Stimulated activated CD4-positive, alpha-beta T cell treated with anti-CD3 and anti-CD28 coated beads, Interleukin-1b, Interleukin-23, amount 100 ng/mL, for 48 hours (primary cell): ENCODE measurements at places on chromosomes 16 and 17.

DNA sequence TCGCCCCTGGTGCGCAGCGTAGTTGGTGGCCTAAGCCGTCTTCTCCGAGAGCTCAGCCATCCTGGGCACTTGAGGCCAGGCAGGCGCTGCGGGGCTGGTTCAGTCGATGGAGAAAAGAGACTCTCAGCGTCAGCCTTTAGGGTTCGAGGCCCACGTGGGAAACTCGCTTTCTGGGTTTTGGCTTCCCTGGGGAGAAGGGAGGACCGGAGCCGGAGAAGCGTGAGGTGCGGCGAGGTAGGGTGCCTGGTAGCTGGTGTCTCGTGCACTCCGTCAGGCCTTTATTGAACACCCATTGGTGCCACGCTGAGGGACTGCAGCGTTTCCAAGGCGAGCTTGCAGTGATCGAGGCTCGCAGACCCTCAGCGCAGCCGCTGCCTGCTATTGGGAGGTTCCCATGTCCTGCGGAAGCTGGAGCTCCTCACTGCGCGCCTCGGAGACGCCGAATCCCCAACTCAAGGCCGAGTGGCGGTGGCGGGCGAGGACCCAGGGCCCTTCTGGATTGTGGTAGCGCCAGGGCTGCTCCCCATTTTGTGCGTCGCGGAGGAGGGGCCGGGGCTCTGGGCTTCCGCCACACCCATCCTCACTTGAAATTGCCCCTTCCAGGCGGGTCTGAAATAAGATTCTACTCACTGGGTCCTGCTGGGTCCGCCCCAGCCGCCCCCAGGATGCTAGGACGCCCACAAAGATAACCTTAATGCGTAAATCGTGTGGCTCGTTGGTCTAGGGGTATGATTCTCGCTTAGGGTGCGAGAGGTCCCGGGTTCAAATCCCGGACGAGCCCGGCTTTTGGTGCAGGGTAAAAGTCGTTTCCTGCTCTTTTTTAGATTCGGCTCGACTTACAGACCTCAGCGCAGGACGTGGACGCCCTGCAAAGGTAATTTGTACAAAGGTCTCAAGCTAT is 1.2 kb downstream of the OR1F1 start:
- DNase-seq: peak; percentile 74

- DNase-seq: peak; percentile 31
These were observed at the start of gene FKBP10 for GRCh38 chr17:41812381-41813151. TSS of gene FKBP10 (plus strand) at chr17:41813004. CDS start at chr17:41813035, 31 bp downstream.

- DNase-seq: no peak
These were observed 12.0 kb downstream of the PGS1 start for GRCh38 chr17:78390241-78391050.

GRCh38 chr17:70105641-70106040 is 30.6 kb downstream of the KCNJ16 start:
- DNase-seq: no peak

DNA sequence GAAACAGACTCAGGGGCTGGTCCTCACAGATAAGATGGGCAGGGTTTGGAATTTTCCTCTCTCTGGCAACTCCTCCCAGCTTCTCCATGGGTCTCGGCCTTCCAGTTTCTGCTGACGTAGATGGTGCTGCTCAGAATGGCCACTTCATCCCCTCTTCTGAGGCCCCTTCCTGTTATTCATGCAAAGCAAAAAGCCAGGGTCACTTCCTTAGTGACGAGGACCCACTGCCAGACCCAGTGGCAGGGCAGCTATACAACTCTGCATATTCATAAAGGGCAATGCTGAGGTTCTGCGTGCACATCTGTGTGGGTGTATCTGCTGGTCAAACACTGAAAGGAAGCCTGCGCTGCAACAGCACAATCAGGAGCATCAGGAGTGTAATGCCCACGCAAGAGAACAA is 108.8 kb downstream of the WSCD1 start:
- DNase-seq: no peak

DNA sequence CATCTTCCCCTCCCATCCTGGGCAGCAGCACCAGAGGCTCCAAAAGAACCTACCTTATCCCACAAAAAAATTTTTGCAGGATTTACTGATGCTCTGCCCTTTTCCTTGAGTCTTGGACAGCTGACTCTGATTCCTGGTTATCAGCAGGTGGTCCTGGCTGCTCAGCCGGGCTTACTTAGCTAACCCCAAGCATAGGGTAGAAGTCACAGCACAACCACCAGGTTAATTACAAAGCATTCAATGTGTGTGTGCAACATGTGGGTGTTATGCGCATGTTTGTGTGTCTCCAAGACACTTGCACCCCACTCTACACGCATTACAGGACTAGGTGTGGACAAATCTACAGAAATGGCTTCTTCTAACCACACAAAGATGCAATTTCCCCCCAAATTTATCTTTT is 36.3 kb downstream of the PECAM1 start:
- no peak for DNase-seq

DNA sequence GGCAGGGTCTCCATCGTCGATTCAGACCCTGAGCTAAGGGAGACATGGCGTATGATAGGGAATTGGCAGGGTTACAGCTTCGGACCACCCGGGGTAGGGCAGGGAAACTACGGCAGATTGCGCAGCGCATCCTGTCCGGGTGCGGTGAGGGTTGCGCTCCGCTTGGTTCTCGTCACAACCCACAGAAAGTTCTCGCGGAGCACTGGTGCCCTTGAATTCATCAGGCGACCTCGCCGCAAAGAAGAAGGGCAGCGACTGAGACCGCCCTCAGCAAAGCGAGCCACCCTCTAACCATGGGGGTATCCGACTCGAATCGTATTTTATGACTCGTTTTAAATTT is 1.2 kb downstream of the HS3ST3B1 start:
- DNase-seq: peak; percentile 68

- DNase-seq: no peak
These were observed 3.9 kb upstream of the TRIM25 start for GRCh38 chr17:56917559-56918296.

DNA sequence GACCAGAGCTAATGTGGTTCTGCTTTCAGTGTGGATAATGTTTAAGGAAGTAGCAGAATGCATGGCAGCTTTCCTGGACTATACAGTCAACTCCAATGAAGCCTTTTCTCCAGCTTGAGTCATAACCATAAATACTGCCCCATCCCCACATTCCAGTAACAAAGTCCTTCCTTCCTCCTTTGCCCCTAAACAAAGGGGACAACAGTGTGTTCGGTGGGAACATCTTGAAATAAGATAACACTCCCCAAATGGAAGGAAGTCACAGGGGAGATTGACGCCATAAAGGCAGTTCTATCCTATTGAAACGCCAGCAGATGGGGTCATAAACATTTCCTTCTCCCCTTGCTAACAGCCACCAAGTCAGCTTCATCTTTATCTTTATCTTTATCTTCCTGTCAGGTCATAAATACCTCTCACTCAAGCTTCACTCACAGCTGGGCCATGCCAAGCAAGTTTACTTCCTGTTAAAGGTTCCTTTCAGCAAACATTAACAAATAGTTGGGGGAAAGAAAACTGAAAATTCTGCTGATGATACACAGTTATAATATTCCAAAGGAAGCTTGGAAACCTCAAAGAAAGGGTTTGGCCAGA is 136.7 kb downstream of the SNX11 start:
- no peak for DNase-seq

- DNase-seq: peak; percentile 82
These were observed 27.6 kb downstream of the STAT5B start for GRCh38 chr17:42248351-42249179.

DNA sequence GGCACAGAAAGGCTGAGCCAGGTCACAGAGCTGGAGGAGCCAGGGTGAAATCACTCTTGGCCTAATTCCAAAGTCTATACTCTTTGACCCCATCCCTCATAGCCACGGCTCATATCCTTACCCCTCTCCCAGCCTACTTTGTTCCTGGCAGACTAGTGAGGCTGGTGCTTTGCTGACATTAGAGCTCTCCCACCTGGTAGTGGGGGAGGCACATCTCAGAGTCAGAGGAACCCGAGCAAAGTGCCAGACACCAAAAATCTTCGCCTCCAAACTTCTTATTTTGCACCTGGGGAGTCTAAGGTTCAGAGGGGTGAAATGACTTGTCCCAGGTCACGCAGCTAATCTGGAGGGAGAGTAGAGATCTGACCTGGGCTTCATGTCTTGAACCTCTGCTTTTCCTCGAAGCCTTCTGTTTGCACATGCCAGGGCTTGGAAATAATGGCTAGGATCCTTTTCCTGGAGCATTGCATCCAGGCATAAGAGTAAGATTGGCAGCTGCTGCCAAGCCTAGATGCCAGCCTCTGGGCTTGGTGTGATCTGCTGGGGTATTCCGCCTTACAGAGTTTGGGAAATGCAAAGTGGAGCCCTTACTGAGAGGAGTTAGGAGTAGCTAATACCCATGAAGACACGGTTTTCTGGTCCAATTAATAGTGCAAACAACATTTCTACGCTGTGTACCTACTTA is 126.9 kb downstream of the SPACA3 start:
- no peak for DNase-seq
